Ovary (tissue), 10 donors: ENCODE measurements at places on chromosomes 2 and 18. TPM values are rescaled to one million over a fixed set of nuclear protein-coding genes. Genes with fewer than 3 reads are reported as not detected.

- no peak for DNase-seq
Observed at GRCh38 chr2:29059624-29060023, 14.7 kb downstream of the PCARE start.

- no peak for DNase-seq
Observed at GRCh38 chr2:232238108-232238507, 140.4 kb upstream of the ALPP start.

GRCh38 chr2:122635686-122636085 is 880.2 kb downstream of the TSN start:
- no peak for DNase-seq

- DNase-seq = no peak
Observed at GRCh38 chr18:8602040-8602439, 7.2 kb upstream of the RAB12 start.

- DNase-seq = no peak
Observed at GRCh38 chr2:16584084-16584483, 81.5 kb downstream of the CYRIA start.

- DNase-seq = peak; percentile 31
Observed at GRCh38 chr2:25473758-25474340, 132.1 kb upstream of the DNMT3A start.

DNA sequence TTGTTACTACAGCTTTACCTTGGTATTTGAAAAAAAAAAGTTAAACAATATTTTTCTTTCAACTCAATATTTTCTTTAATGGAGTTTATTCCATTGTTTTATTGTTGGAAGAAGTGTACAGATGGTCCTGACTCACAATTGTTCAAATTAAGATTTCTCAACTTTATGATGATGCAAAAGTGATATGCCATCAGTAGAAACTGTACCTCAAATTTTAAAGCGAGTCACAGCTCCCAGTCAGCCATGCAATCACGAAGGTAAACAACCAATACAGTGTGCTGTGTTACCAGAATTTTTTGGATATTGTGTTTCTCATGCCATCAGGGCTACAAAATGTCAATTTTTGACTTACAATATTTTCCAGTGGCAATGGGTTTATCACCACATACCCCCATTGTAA is 54.0 kb upstream of the COL5A2 start:
- DNase-seq = no peak

GRCh38 chr2:72998724-72999123 is 72.8 kb downstream of the SFXN5 start:
- no peak for DNase-seq

- DNase-seq = no peak
Observed at GRCh38 chr2:28991460-28991859, 10.4 kb downstream of the TOGARAM2 start.

Gene FAM110C
- polyA plus RNA-seq = 6.9 TPM

DNA sequence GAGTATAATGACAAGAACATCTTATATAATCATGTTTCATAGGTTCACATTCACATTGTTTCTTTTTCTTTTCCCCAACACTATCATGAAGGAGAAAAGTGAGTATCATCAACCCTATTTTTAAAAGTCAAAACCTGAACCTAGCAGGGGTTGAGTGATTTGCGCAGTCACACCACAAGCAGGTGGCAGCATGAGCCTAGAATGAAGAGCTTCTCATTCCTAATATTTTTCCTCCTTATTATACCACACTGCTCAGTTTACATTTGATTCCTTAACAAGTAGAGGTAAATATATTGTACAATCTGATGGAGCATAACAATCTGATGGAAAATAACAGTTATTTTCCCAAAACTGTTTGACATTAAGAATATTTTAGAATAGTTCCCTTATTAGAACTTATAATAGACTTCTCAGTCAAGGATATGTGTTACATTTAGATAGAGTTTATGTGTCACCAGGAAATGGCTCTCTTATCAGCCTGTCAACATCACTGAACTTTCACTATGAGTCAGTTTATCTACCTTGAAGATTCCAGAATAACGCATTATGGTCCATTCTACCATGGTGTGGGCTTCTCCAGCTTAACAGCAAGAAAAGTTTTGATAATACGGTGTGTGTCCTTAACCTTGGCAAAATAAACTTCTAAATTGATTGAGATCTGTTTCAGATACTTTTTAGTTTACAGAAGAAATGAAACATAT is 119.5 kb downstream of the NEB start:
- DNase-seq = no peak

DNA sequence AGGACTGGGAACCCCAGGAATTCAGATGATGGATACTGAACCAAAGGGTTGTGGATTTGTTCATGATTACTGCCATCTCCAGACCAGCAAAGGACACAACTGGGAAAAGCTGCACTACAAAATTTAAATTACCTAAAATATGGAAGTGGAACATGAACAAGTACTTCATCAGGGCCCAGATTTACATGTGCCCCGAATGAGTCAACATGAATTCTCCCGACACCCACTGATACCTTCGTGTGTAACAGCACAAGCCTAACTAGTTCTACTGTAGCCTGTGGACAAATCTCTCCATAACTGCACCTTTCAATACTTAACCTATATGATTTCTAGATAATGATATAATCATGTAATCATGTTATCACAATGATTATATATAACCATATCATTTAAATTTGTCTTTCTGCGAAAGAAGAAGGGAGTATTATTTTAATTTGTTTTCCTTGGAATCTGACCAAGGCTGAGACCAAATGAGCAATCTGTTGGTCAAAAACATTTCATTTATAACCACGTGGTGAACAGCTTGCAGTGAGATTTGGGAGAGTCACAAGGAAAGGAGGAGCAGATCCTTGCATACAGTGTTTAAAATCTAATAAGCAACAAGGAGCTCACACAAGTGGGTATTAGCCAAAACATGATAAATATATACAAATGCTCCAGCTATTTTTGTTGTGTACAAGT is 70.5 kb downstream of the CACNB4 start:
- no peak for DNase-seq

DNA sequence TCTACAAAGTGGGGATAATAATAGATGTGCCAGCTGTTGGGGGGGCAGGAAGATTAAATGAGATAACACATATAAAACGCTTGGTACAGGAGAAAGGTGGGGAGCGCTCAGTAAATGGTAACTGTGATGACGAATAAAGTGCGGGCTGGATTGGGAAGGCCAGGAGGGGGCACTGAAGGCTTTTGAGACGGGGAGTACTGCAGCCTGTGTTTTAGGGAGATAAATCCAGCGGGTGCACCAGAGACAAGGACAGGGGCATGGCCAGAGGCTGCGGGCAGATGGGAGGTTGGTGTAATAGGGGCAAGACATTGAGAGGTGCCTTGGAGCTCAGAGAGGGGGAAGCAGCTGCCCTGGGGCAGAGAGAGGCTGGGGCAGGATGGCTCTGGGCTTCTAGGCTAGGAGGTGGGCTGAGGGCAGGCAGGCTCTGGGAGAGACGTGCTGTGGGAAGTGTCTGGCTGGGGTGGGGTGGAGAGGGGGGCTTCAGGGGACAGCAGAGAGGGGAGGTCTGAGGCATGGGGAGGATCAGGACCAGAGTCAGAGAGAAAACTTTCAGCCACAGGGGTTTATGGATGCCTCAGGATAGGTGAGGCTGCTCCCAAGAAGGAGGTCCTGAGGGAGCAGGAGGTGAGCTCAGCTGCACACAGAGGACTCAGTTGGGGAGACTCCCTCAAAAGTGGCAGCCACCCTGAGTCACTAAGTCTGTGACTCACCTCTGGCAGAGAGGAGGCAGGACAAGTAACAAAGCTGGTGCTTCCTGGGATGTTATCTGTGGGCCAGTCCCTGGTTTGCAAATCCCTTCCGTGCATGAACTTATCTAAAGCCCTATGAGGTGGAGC is 18.8 kb downstream of the TEX44 start:
- DNase-seq = no peak

- no peak for DNase-seq
Observed at GRCh38 chr2:1156059-1156458, 205.4 kb downstream of the SNTG2 start.

GRCh38 chr2:101234169-101234938 is 18.3 kb upstream of the CNOT11 start:
- no peak for DNase-seq

GRCh38 chr2:49355611-49356010 is 201.3 kb upstream of the FSHR start:
- DNase-seq = no peak

Gene MYCN
- polyA plus RNA-seq = 3.8 TPM

GRCh38 chr2:134583462-134583861 is 135.3 kb downstream of the TMEM163 start:
- DNase-seq = no peak

- no peak for DNase-seq
Observed at GRCh38 chr2:113034016-113034415, 18.7 kb downstream of the IL36B start.

- DNase-seq = no peak
Observed at GRCh38 chr18:23870676-23871380, 143.7 kb upstream of the TTC39C start.

Gene C1GALT1C1L
- 1.2 TPM for polyA plus RNA-seq

- no peak for DNase-seq
Observed at GRCh38 chr2:211144078-211144477, 587.7 kb downstream of the CPS1 start.

DNA sequence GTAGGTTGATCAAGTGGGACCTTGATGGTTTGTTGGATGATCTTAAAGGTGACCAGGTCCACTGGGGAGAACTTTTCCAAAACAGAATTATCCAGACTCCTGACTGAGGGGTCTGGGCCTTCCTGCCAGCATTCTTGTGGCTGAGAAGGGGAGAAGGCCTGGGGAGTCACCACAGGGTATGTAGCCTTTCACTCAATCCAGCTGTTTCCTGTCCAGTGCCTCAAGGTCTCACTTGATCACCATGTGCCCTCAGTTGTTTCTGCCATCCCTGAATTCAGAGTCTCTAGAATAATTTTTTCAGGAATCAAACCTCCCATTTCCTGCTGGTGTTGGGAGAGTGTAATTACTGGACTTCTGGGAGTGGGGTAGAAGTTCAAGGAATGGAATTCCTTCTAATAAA is 54.4 kb upstream of the TANC1 start:
- no peak for DNase-seq

Gene CD8A
- 1.1 TPM for polyA plus RNA-seq

- no peak for DNase-seq
Observed at GRCh38 chr18:56872140-56872539, 221.0 kb downstream of the WDR7 start.

- no peak for DNase-seq
Observed at GRCh38 chr18:68555879-68556301, 159.0 kb downstream of the TMX3 start.

Gene ERFE
- polyA plus RNA-seq = not detected

- no peak for DNase-seq
Observed at GRCh38 chr2:131035826-131036231, 57.4 kb downstream of the FAM168B start.

Gene CCDC141
- polyA plus RNA-seq = 0.50 TPM

DNA sequence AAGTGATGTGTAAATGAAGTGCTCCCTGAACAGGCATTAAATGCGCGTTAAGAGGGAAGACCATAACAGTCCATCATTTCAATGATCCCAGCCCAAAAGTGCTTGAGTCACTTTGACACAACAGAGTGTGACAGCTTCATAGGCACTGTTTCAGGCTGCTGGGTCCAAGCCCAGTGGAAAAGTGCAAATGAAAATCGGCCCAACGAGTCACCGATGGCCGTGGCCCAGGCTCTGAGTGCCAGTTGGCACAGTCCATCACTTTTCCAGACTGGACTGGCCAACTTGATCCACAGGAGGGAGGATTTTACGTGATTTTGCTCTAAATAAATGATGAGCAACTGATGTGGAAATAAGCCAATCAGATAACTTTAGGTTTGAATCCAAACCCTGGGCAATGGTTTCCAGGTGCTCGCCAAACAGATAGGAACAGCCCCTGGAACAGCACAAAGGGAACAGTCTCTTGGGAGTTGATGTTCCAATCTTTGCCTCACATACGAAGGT is 114.0 kb downstream of the SP3 start:
- DNase-seq = no peak

Gene LAMA1
- 3.8 TPM for polyA plus RNA-seq

DNA sequence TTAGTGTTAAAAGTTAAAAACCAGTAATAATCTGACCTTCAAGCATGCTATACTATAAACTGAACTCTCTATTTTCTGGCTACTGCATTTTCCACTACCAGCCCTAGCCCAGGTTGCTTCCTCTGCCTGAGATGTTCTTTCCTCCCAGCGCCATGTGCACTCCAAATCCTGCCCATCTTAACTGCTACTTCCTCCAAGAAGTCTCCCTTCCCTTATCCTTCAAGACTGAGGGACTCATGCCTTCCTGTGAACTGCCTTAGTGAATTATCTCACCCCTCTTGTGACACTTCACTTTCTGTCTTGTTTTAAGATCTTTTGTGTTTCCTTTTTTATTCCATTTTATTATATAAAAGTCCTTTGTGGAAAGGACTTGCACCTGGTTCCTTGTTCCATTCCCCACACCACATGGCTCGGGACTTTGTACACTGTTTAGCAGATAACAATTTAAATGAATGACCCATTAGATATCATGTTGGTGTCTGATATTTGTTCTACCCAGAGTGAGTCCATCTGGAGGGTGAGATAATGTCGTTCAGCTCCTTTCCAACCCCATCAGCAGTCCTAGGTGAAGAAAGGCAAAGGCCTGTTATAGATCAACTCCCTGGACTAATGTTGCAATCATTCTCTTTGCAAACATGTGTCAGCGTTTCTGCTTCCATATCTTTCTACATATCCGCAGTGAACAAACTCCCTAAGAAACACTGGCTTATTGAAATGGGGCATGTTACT is 20.9 kb upstream of the AGFG1 start:
- no peak for DNase-seq

Gene SRD5A2
- 0.07 TPM for polyA plus RNA-seq

GRCh38 chr2:204437815-204438756 is 107.2 kb upstream of the PARD3B start:
- DNase-seq = no peak

DNA sequence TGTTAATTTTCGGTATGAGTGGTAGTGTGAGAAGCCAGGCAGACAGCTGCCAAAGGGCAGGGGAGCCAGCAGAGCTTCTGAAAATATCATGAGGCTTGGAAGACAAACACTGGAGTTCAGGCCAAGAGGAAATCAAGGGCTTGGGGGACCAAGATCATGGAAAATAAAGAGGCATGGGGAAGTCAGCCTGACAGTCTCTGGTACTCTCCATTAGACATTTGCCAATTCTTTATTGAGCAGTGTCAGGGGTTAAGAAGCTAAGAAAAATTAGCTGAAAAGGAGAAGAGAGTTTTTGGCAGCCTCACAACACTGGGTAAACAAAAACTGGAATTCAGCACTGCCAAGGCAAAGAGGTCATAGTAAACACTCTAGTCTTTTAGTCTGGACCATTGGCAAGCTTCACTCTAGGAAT is 612.7 kb downstream of the EPHA4 start:
- peak; percentile 23 for DNase-seq

DNA sequence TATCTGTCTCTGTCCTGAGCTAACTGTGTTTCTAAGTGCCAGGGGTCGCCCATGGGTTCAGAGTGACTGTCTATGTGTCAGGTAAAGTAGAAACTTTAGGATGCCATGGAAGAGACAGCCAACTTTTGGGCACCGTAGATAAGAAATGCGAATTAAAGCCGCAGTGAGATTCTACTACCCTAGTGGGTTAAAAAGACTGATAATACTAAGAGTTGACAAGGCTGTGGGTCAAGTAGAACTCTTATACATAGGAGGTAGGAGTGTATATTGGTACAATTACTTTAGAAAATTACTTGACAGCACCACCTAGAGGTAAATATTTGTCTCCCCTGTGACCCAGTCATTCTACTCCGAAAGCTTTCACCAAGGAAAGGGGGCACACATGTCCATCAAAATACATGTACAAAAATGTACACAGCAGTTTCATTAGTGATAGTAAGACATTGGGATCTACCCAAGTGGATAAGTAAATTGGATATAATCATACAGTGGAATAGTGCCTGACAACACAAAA is 371.3 kb downstream of the SLC4A3 start:
- DNase-seq = no peak

Gene ABCG5
- not detected for polyA plus RNA-seq
